ENCODE measurements at places on chromosomes 4 and X. TPM values are rescaled to one million over a fixed set of nuclear protein-coding genes. Genes with fewer than 3 reads are reported as not detected.

Gene ESX1
- total RNA-seq = not detected

Gene CLDN34
- total RNA-seq = not detected

Gene CRMP1
- 0.12 TPM for total RNA-seq

Gene POLA1
- 11.4 TPM for total RNA-seq

Gene ZAR1
- not detected for total RNA-seq

Gene KLHL13
- 1.3 TPM for total RNA-seq

Gene TKTL2
- total RNA-seq = not detected

Gene CWH43
- not detected for total RNA-seq

Gene ZDHHC15
- total RNA-seq = 1.2 TPM

Gene HERC5
- 4.7 TPM for total RNA-seq

Gene ARHGEF9
- 19.3 TPM for total RNA-seq

Gene XAGE2
- not detected for total RNA-seq

Gene TAF7L
- 0.16 TPM for total RNA-seq

Gene PNMA6F
- not detected for total RNA-seq

Gene COX18
- total RNA-seq = 28.9 TPM

Gene AFM
- total RNA-seq = not detected

Gene CETN2
- 44.4 TPM for total RNA-seq

Gene SPOCK3
- not detected for total RNA-seq

Gene PPBP
- total RNA-seq = not detected

Gene VCX3B
- not detected for total RNA-seq

Gene FRG2
- not detected for total RNA-seq

Gene FSTL5
- 4.2 TPM for total RNA-seq

Gene MAGEE2
- total RNA-seq = not detected

Gene P2RY4
- not detected for total RNA-seq

Gene TBX22
- not detected for total RNA-seq

Gene RTL3
- total RNA-seq = 1.2 TPM

Gene PNCK
- total RNA-seq = 0.65 TPM

Gene NDP
- total RNA-seq = 2.8 TPM

Gene ANXA3
- total RNA-seq = 4.7 TPM

Gene ETDA
- not detected for total RNA-seq

Gene UGT2B17
- total RNA-seq = not detected

Gene EXOC1L
- not detected for total RNA-seq

Gene KIAA1210
- 0.12 TPM for total RNA-seq

Gene NKX3-2
- total RNA-seq = under 0.01 TPM

Gene ASB5
- total RNA-seq = 1.8 TPM

Gene TLR8
- total RNA-seq = not detected

Gene SLC9B1
- total RNA-seq = 0.61 TPM

Gene PTPN13
- 133 TPM for total RNA-seq

Gene TSPAN6
- 23.7 TPM for total RNA-seq

Gene GNRHR
- not detected for total RNA-seq

Gene OPRPN
- not detected for total RNA-seq

Gene AMTN
- not detected for total RNA-seq

Gene ARAP2
- 6.7 TPM for total RNA-seq

Gene BEX5
- total RNA-seq = not detected

Gene CHRDL1
- total RNA-seq = 1.6 TPM

Gene RAB9B
- total RNA-seq = 0.97 TPM

Gene WNK3
- 4.9 TPM for total RNA-seq

Data from hair follicle dermal papilla cell (primary cell).